ENCODE measurements at places on chromosomes 16 and 17.
A peak's percentile ranks its signal among the peaks of the same experiment; 100 is the strongest.

DNA sequence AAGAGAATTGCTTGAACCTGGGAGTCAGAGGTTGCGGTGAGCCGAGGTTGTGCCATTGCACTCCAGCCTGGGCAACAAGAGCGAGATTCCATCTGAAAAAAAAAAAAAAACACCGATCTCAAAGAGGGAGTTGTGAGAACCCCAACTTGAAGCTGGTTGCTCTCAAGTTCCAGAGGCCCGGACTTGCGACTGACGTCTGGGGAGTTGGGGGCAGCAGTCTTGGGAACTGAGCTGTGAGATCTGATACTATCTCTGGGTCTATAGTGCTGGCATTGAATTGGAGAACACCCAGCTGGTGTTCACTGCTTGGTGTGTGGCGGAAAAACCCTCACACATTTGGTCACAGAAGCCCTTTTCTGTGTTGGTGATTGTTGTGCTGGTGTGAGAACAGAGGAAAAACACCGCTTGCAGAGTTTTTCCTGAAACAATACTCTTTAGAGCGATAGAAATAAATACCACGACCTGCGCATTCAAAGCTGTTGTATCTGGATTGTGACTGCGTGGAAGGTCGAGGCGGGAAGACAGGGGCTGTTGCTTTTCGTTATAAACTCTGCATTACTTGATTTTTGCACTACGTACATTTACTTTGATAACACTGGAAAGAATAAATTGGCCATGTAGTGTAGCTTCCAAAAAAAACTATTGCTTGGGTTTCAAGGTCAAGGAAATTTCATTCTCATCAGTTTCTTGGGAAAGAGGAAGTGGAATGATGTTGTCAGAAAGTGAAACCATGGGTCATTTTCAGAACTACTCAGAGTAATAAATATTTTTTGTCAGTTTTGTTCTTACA lies 8.8 kb downstream of the SCIMP start:
- DNase-seq, result peak; percentile 76

DNA sequence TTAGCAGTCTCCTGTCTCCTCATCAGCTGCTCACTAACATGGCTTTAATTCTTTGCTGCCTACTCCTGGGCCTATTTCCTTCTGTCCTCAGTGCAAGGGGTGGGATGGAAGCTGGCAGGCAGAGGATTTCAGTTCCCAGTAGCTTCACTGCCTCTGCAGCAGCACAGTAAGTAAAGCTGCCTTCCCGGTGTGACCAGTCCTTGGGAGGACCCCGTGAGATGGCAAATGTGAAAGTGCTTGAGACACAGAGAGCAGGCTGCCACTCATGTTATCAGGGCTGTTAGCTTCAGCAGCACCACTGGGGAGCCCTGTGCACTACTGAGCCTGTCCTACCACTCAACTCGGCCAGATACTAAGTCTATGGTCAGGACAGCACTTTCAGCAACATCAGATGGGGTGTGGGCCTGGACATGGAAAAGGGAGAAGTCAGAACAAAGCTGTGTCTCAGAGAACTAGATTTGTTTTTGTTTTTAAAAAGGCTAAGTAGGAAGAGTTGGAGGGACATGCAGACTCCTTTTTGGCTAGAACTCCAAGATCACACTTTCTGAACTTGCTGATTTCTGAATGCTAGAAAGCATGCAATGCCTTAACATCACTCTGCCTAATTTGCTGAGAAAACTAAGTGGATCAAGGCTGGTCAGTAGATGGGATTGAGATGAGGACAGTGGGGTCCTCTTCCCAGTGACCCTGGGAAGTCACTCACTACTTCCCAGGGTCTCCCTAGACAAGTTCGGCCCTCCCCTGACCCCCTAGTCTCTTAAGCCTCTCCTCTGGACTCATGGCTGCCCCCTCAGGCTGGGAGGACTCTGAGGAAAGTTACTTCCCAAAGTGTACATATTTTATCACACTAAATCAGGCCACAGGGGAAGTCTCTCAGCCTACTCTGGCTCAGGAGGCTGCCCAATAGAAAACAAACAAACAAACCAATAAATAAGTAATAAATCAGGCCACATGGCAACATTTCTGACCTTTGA lies 1.1 kb downstream of the ACSF2 start:
- DNase-seq, result peak; percentile 22

DNA sequence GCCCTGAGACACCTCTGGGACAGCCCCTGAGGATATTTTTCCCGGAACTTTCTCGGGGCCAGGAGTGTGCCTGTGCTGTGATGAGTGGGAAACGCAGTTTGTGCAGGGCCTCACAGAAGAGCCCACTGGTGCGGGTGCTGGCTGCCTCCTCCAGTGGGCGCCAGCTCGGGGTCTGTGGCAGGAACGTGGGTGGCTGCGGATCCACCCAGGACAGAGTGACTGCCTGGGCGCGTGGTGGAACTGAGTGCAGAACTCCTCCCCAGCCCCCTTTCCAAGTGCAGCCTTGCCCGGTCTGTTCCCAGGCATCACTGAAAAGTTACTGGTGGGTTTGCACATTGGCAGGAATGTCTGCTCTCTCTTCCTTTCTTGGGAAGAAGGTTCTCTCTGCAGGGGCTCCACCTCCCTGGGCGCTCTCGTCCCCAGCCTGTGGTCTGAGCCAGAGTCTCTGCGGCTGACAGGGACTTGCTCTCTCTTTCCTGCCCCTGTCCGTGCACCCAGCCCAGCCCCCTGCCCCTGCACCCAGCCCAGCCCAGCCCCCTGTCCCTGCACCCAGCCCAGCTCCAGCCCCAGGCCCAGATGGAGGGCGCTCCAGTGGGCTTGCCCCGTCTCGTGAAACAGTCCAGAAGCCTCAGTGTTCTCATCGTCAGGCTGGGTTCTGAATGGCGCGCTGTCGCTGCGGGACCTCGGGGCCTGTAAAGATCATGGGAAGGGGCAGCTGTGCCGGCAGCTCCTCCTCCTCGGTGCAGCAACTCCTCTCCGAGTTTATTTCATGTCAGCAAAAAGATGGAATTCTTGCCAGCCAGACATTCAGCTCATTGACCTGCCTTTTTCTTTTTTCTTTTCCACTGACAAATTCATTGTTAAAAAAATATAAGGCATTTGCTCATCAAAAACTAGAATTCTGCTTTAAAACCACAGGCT lies 117.5 kb downstream of the BANP start:
- no peak for DNase-seq

- no peak for DNase-seq
Observed at GRCh38 chr16:84166796-84167695, 19.8 kb downstream of the TAF1C start.

GRCh38 chr16:48000622-48001021 lies 155.2 kb downstream of the ABCC12 start:
- DNase-seq, result no peak

DNA sequence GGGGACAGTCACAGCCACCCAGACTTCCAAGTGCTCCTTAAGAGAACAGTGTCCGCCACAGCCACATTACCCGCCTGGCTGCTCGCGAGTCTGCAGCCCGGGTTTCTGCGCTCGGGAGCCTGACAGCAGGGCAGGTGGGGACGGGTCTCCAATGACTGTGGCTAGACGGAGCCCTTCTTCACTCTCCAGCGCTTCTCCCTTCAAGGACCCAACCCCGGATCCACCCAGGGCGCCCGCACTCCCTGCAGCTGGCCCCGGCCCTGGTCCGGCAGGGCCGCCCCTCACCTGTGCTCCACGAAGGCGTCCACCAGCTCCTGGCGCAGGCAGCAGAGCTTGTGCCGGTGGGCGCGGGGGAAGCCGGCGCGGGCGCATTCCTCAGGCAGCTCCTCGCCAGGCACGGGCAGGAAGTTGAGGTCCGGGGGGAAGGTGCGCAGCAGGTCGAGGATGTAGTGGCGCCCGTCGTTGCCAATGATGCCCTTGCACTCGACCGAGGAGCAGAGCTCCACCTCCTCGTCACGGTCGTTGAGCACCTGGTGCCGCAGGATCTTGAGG lies 13.9 kb downstream of the CLUH start:
- DNase-seq, result no peak

DNA sequence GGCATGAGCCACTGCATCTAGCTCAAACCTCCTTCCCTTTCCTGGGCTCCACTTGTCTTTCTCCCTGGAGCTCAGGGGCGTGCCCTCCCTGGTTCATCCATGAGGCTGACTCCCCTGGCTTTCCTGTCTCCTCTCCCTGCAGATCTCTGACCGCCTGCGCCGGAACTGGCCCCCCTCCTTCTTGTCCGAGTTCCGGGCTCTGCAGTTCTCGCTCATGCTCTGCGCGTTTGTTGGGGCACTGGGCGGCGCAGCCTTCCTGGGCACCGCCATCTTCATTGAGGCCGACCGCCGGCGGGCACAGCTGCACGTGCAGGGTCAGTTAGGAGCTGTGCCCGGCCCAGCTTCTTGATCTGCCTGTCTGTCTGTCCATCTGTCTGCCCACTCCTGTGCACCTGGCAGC lies 1.2 kb upstream of the LAT start:
- DNase-seq, result no peak

- DNase-seq, result no peak
Observed at GRCh38 chr16:65767125-65767524, 599.4 kb upstream of the CDH5 start.

DNA sequence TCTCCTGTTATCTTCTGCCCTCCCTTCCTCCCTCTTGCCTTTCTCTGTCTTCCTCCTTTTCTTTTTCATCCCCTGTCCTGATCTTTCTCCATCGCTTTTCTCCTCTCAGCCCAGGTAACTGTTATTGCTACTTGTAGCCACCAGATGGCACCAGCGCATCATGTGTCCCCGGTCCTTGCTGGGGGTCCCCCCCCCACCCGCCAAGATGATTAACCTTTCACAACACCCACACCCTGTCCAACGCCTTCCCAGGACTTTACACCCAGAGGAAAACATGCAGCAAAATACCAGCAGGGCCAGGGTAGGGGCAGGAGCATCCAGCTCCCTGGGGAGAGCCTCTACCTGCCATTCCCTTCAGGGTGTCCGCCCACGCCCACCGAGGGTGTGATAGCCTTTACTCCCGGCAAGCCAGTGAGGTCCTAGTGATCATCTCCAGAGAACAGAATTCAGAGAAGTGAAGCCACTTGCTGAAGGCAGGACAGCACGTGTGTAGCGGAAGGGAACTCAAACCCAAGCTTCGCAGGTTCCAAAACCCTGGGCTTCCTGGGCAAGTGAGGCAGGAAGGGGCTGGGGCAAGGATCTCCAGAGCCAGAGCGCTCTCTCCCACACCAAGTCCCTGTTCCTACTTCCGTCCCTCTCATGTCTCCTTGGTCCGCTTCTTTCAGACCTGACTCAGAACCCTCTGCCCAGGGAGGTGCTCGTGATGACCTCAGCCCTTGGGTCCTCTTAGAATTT lies 13.4 kb upstream of the TAC4 start:
- DNase-seq, result no peak

DNA sequence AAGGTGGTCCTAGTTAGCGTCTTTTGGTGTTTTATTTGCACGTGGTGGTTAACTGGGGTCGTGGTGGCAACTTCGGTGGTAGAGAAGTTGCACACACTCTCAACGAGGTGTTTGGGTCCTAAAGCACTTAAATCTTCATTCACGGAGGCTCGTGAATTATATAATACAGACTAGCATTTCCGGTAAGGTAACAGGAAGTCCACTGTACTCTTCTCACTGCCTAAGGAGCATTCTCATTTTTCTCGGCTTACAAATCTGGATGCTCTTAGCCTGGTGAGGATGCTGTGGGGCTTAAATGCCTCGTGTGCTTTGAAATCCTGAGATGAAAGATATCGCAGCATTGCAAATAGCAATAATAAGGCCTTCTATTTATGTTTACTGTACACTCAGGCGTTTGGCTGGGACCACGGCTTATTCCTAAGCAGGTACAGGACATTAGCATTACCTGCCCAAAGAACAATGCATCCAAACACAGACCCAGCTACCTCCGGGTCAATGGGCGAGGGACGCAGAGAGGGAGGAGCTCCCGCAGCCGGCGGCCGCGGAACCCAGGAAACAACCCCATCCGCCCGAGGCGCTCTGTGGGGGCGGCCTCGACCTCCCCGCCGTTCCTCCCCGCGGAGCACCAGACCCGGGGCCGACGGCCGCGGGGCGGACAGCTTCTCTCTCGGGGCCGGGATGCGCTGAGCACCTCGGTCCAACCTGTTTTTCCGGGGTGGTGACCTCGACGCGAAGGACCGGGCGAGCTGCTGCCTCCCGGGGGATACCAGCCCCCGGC lies 856 bp downstream of the DNAJA2 start:
- peak; percentile 71 for DNase-seq

DNA sequence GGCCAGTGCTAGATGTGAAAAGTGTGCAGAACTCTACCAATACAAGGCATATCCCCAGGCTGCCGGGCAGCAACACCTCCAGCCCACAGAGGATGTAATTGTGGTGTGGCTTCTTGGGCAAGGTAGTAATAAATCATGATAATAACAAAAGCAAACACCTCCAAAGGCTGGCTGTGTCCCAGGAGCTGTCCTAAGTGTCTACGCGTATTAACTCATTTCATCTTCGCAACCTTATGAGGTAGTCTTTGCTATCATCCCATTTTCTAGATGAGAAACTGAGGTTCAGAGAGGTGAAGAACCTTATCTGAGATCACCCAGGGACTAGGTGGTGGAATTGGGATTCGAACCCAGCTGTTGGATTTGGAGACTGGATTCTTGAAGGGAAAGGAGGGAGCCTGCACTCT lies 5.3 kb downstream of the PDK2 start:
- DNase-seq, result no peak

GRCh38 chr17:40622509-40622928 lies 25.1 kb downstream of the SMARCE1 start:
- DNase-seq, result no peak

- no peak for DNase-seq
Observed at GRCh38 chr16:50436271-50436670, 67.5 kb upstream of the BRD7 start.

- no peak for DNase-seq
Observed at GRCh38 chr17:65559804-65560627, 1.4 kb downstream of the AXIN2 start.

DNA sequence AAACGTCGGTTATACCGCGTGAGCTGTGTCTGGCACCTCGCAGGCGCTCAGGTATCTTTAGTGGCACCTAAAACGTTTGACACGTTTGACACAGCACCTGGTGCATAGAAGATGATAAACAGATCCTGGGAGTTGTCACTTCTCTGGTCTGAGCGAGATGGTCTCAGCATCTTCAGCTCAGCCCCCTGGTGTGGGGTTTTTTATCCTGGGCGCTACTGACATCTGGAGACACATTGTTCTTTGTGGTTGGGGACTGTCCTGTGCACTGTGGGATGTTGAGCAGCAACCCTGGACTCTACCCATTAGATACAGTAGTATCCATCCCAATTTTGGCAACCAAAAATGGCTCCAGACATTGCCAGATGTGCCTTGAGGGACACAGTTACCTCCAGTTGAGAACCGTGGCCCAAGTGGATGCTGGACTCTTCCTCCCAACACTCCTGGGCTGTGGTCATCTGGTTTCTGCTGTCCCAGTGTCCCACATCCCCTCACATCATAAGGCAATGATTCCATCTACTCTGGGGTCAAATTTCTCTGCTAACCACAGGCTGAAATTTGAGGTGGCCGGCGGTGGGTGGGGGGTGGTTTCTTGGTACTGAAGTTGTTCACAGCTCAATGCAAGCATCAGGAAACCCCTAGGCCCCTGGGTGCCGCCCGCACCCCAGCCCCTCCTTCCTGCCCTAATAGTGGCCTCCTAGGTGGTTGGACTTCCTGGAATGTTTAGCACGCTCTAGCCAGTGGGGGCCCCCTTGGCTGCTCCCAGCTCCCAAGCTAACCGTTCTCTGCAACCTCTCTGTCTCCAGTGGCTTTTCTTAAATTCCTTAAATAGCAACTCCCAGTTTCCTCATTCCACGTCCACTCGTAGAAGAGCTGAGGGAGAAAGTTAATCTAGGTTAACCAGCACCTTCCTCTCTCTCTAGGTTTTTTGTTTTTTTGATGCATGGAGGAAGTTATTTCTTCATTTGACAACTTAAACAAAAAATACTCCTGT lies 124.8 kb downstream of the ABCC1 start:
- no peak for DNase-seq

- no peak for DNase-seq
Observed at GRCh38 chr17:60128171-60128859, 21.5 kb upstream of the CA4 start.

- peak; percentile 64 for DNase-seq
Observed at GRCh38 chr16:58419241-58419990, 27.1 kb downstream of the GINS3 start.
